ENCODE measurements at places on chromosomes 2 and 18. TPM values are rescaled to one million over a fixed set of nuclear protein-coding genes. Genes with fewer than 3 reads are reported as not detected.
A peak's percentile ranks its signal among the peaks of the same experiment; 100 is the strongest.

Gene UGT1A10
- total RNA-seq = not detected

Gene CRYBA2
- total RNA-seq = not detected

Gene PAPOLG
- 21.1 TPM for total RNA-seq

DNA sequence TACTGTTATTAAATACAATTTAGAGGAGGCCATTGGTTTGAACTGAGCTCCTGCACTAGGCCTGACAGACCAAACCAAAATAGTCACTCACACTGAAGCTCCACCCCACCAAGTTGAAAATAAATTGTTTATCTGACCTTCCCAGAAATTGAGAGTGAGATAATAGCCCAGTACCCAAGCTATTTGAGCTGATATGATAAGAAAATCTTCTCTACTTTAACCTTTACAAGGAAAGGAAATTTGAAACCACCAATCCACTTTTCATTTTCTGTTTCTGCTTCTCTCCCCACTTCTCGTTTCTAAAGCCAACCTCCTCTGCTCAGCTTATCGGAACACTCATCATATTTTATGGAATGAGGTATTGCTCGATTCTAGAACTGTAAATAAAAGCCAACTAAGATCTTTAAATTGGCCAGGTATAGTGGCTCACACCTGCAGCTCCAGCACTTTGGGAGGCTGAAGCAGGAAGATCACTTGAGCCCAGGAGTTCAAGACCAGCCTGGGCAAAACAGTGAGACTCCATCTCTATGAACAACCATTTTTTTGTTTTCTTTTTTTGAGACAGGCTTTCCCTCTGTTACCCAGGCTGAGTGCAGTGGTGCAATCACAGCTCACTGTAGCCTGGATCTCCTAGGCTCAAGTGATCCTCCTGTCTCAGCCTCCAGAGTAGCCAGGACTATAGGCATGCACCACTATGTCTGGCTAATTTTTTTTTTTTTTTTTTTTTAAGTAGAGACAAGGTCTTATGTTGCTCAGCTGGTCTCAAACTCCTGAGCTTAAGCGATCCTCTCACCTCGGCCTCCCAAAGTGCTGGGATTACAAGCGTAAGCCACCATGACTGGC is 13.3 kb upstream of the GALM start:
- no peak for DNase-seq
- no peaks in the 10 kb centered on the region for H3K36me3 ChIP-seq
- H3K27me3 ChIP-seq = peaks cover 2% of the 10 kb centered on the region
- H3K27ac ChIP-seq = no peak overlapping the region
- no peaks in the 10 kb centered on the region for H3K4me1 ChIP-seq
- no peak overlapping the region for H3K4me3 ChIP-seq

DNA sequence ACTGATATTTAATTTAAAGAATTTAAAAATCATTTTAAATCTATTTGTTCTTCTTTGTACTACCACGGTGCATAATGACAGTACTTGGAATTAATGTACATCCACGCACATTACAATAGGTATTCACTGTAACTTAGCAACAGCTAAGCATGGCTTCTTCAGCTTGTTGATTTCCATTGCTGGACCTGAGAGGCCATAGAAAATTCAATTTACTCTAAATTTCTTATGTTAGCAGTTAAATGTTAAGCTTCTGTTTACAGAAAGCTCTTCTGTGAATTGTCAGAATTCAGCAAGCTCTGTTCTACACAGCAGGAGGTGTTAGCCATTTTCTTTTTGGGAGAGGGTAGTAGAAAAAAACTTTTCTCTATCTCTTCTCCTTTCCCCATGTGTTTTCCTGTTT is 1149.3 kb upstream of the CDH2 start:
- H3K27me3 ChIP-seq = no peaks in the 10 kb centered on the region
- DNase-seq = no peak
- no peak overlapping the region for H3K27ac ChIP-seq
- no peaks in the 10 kb centered on the region for H3K36me3 ChIP-seq

DNA sequence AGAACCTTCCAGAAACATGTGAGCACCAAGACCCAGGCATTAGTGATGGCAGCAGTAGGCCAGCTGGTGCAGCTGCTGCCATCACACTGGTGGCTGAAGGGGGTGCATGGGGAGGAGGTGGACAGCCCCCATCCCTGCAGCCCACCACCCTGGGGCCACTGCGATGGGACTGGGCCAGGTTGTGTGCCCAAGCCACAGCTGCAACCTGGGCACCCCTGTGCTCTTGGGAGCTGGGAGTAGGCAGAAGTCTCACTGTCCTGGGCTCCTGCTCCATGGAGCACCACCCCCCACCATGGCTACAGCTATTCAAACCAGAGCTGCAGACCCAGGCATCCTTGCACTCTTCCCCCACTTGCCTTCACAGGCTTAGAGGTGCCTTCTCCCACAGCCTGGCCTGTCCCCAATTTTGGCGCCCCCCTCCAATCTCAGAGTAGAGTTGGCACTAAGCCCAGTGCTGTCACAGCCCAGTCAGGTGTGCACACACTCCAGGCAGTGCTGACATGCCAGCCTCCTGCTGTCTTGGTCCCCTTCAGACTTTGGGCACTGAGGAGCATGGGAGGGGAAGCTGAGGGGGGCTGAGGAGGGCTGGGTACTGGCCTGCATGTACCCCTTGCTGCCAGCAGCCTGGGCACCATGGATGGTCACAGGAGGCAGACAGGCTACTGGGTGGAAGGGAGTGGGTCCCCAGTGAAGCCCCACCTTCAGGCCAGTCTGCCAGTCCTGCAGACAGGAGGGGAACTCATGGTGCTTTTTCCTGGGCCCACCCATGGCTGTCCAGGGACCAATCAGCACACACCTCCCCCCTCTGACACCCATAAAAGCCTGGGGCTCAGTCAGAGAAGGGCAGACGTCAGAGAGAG is 67.1 kb downstream of the CYP26B1 start:
- DNase-seq = no peak
- H3K27me3 ChIP-seq = peaks cover 3% of the 10 kb centered on the region
- no peak overlapping the region for H3K4me3 ChIP-seq
- peaks cover 2% of the 10 kb centered on the region for H3K36me3 ChIP-seq

- no peak overlapping the region for H3K27ac ChIP-seq
- no peaks in the 10 kb centered on the region for H3K27me3 ChIP-seq
- no peak overlapping the region for H3K4me3 ChIP-seq
- no peaks in the 10 kb centered on the region for H3K4me1 ChIP-seq
- no peak for DNase-seq
Measured at GRCh38 chr2:85506768-85507181, 32.2 kb upstream of the MAT2A start.

DNA sequence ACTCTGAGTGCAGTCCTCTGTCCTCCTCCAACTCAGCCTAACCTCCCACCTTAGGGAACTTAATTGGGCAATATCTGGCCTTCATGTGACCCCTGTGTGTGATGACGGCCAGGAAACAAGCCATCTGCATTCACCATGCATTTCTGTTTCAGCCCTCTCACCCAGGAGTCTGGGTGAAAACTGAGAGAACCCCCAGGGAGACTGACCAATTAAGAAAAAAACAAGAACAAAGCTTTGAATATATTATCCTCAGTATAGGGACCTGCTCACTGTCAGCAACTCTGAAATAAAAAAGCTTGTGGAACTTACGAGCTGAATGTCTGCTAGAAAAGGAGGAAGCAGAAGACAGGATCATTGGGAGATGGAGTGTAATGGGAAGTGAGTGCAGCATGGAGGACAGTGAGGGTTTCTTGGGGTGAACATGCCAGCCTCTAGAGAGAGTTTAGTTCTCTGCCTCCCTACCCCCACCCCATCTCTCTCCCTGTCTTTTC is 9.5 kb downstream of the MAPRE2 start:
- H3K27ac ChIP-seq = peak overlapping the region; percentile 76
- DNase-seq = no peak
- H3K4me3 ChIP-seq = peak overlapping the region; percentile 2
- H3K36me3 ChIP-seq = peaks cover 11% of the 10 kb centered on the region
- H3K27me3 ChIP-seq = no peaks in the 10 kb centered on the region
- peaks cover 40% of the 10 kb centered on the region for H3K4me1 ChIP-seq

GRCh38 chr18:72161691-72162090 is 382.5 kb downstream of the CBLN2 start:
- no peaks in the 10 kb centered on the region for H3K27me3 ChIP-seq
- H3K4me3 ChIP-seq = no peak overlapping the region
- H3K27ac ChIP-seq = no peak overlapping the region
- no peaks in the 10 kb centered on the region for H3K36me3 ChIP-seq
